Stimulated activated CD4-positive, alpha-beta T cell treated with anti-CD3 and anti-CD28 coated beads, TNF-alpha, amount 100 ng/mL, for 4 hours (primary cell): ENCODE measurements at places on chromosomes 1 and 21.

DNA sequence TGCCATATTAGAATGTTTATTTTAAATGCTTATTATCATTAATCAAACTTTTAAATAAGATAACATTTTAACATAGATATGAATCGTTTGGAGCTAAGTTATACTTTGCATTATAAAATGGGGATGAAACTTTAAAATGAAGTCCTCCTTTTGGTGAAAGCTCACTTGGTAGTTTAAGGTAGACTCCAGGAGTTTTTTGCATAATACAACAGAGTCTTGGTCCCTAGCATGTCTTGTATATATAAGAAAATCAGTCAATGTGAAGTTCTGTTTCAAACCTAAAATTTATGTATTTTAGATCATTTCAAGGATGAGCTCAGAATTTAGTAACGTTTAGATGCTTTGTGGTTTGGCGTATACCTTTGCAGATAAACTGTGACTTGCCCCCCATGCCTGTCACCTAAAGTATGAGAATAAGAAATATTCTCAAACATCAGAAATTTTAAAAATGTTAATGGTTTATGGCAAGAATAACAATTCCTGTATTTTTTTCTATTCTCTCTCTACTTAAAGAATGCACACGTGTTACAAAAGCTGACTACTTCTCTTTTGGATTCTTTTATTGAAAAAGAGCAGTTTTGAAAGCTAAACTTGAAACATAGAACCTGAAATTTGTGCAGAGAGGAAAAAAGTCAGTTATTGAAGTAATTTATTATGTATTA is 3.8 kb downstream of the NFIA start:
- no peak for DNase-seq

DNA sequence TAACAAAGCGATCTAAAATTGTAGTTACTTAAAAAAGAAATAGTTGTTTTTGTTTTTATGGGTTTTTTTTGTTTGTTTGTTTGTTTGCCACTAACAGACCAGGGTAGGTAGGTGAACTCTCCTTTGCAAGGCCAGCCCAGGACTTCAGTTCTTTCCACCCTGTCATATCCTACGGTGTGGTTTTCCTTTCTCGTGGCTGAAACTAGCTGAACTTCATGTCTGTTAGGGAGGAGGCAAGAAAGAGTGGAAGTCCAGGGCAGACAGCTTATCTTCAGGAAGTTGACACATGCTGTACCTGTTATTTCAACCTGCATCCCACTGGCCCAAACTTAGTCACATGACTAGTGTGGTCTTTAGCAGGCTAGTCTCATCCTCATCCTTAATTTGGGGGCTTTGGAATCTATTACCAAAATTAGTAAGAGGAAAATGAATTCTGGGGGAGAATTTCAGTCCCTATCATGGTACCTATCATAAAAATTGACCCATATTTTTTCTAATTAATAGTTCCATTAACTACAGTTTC is 62.9 kb upstream of the LRRC7 start:
- no peak for DNase-seq

DNA sequence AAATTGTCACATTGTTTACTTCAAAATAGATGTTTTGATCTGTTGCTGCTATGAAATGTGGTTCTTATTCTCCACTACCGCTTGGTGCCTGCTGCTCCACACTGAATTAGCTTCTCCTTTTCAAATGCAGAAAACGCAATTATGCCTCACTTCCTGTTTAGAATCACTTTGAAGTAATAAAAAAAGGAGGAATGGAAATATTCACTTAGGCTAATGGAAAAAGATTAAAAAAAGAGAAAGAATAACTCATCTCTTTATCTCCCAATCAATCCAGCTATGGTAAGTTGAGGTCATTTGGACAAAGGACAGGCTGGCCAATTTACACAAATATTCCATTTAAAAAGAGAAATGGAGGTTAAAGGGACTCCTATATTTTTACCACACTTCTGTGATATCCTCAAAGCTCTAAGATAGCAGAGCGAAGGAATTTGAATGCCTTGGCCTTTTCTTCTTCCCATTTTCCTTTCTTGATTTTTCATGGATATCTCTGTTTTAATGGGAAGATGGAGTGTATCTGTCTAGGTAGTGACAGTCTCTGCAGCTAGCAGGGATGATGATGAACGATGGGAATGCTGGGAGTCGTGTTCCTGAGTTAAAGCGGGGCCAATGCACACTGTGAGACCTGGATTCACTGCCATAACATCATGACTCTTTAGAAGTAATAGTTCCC is 35.7 kb downstream of the RGS5 start:
- no peak for DNase-seq

DNA sequence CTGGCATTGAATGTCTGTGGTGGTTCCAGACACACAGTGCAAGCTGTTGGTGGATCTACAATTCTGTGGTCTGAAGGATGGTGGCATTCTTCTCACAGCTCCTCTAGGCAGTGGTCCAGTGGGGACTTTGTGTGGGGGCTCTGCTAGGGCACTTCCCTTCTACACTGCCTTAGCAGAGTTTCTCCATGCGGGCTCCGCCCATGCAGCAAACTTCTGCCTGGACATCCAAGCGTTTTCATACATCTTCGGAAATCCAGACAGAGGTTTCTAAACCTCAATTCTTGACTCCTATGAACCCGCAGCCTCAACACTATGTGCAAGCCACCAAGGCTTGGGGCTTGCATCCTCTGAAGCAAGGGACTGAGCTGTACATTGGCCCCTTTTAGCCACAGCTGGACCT is 43.0 kb downstream of the RGS18 start:
- DNase-seq = no peak

GRCh38 chr1:5888606-5889211 is 103.5 kb downstream of the NPHP4 start:
- DNase-seq = no peak

DNA sequence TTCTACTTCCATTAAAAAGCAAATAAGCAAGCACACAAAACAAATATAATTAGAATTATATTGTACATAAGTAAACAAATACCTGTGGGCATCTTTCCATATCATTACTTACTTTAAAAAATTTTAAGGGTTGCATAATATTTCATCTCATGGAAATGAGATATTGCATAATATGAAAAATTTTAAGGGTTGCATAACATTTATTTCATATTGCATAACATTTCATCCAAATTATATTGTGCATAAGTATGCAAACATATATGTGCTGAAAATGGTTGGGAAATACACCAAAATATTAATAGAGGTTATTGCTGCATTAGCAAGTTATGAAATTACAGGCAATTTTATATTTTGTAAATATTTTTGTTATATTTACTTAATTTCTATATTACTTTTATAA is 213.7 kb downstream of the KCNH1 start:
- DNase-seq = no peak

DNA sequence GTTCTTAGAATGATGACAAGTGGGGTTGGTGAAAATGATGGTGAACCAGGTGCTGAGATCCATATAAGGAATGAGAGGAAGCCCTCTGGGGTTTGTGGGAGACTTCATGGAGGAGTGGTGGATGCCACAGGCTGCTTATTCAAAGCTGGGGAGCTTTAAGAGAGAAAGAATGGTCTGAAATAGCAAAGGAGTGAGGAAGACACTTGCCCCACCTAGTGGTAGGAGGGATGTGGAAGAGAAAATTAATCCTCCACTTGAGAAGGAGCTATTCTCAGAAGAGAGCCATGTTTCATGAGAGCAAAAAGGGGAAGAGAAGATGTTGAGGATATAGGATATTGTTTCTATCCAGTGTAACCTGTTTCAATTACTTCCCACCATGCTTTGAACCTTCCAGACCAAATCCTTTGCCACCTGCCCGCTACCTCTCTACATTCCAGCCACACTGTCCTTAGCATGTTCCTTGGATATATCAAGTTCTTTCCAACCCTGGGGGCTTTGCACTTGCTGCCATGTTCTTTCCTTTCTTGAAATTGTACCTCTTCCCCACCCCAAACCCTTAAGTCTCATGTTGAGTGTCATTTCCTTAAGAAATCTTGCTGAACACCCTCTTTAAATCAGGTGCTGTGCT is 19.6 kb upstream of the ZNF648 start:
- DNase-seq = no peak

DNA sequence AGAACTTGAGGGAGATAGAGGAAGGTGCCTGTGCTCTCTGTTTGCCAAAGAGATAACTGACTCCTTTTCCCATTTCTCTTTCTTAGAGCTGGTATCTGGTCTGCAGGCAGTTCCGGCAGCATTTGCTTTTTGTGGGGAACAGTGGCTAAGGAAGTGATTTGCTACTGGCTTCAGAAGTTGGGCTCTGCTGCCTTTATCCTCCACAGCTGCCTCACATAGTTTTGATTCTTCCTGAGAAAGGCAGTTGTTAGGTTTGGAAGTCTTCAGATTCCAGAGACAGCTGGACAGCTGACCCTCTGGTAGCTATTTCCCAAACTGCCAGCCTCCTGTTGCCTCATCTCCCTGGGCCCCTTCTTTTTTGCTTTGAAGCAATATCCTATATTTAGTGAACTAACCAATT is 62.6 kb upstream of the MACF1 start:
- no peak for DNase-seq

DNA sequence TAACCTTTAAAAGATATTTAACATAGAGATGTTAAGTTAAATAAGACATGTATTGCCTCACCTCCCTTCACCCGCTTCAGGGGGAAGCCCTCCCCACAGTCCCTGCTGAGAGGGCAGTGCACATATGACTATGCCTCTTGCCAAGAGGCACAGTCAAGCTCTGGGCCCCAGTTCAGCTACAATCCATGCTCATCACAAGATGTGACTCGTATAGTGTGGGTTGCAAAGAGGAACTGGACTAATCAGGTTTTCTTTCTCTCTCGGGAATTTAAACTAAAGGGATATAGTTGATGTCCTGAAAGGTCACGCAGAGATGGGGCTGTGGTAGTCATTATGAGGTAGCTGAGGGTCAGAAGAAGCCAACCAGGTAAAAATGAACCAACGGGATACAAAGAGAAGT is 35.6 kb downstream of the LYST start:
- DNase-seq = no peak

DNA sequence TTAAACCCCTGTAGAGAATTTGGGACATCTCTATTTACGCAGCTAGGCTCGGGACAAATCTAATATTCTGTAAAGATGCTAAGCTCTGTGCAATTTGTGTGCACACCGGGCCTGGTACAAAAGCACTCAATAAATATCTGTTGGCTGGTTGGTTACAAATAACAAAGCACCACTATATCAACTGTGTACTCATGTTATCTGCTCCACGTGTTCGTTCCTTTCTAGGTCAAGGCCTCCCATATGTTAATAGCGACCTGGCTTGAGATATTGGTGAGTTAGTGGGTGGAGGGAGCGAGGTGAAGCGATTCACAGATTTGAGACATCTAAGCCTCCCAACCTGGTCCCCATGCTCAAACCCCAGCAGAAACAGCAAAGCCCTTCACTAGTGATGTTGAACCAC is 47.1 kb upstream of the KAZN start:
- DNase-seq = no peak

DNA sequence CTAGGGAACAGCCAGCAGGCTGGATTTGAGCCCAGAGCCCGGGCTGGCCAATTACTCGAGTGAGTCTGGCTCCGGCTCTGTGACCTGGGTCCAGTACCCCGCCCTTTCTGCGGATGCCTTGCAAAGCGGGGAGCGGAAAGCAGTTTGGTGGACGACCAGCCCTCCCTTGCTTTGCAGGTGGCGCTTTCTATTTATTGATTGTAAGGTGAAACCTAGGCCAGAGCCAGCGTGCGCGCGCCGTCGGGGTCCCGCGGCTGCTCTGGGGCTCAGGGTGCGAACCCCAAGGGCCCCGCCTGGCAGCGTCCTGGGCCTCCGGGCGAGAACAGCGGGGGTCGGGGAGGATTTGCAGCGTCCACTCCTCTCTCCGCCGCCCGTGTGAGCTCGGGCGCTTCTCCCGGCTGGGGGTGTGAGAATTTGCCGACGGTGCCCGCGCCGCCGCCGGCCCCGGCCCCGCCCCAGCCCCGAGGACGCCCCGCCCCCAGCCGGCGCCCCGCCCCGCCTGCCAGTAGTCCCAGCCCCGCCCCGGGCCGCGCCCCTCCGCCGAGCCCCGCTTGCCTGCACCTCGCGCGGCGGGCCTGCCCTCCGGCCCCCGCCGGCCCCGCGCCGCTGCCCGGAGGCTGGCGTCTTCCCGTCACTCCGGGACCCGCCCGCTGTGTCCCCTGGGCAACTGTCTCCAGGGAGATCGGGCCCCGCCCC is 37.6 kb downstream of the PIK3CD start:
- peak; percentile 71 for DNase-seq

GRCh38 chr1:221442056-221442455 is 299.8 kb downstream of the DUSP10 start:
- DNase-seq = no peak

- DNase-seq = no peak
These were observed 45.4 kb downstream of the NUAK2 start for GRCh38 chr1:205275916-205276688.

- no peak for DNase-seq
These were observed 151.9 kb upstream of the C1orf87 start for GRCh38 chr1:60225486-60225885.

DNA sequence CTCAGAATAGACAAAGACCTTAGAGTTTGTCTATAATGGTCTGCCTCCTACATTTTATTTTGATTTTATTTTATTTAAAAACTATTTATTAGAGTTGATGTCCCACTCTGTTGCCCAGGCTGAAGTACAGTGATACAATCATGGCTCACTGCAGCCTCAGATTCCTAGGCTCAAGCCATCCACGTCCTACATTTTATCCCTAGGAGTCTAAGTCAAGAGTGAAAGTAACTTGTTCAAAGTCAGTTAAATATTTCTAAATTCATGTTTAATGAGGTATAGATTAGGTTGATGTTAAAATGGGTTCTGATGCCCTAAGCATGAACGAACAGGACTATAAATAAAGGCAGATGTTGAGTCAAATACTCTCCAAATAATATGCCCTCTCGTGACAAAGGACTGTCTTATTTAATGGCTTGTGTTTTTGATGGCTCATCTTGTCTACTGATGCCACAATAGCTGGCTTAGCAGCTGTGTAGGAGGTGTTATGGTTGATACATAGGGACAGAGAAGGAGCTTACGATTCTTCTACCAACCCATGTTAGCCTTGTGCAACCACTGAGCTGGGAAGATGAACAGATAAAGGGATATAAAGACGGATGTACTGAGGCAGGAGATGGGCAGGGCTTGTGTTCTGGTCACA is 66.0 kb upstream of the CR1L start:
- no peak for DNase-seq

- peak; percentile 39 for DNase-seq
These were observed 4.9 kb downstream of the AHDC1 start for GRCh38 chr1:27598902-27599528.

- DNase-seq = no peak
These were observed 229.6 kb downstream of the HHAT start for GRCh38 chr1:210558302-210558701.

- DNase-seq = no peak
These were observed 118.9 kb downstream of the HHAT start for GRCh38 chr1:210447456-210448057.

DNA sequence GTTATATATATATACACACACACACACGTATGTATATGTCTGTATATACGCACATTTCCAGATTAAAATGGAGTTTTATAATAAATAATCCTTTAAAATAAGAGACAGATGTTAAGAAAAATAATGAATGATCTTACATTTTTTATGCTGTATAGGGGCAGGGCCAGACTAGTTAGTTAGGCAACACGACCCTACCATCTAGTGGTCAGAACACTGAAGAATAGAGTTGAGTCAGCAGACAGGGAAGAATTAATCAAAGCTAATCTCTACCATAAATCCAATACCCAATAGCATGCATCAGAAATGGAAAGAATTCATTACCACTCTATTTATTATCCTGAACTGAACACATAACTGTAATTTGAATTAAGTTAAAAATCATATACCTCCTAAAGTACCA is 156.7 kb downstream of the BRINP3 start:
- DNase-seq = no peak

GRCh38 chr1:182249201-182249676 is 142.4 kb downstream of the GLUL start:
- DNase-seq = no peak
